IPS-NIHi11 (cell line): ENCODE measurements at places on chromosomes 3 and 15.
A peak's percentile ranks its signal among the peaks of the same experiment; 100 is the strongest.

DNA sequence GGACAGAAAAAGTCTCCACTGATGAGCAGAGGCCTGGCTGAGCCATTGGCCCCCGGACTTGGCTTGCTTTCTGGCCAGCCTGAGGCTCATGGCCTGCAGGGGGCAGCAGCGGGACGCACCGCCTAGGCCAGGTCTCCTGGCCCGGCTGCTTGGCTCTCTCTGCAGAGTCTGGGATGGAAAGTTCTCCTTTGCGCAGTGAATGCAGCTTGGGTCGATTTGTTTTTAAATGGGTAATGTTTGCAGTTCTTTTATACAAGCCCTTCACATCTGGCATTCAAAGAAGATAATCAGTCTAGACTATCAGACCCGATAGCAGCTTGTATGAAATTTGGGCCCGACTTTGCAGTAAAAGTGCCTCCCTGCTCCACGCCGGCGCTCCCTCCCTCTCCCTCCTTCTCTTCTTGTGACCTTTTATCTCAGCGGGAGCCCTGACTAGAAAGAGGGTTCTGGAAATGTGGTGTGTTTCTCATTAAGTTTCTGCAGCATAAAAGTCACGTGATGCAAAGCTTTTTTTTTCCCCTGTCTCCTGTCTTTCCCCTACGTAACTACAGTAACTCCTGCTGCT, 59.9 kb downstream of the ZNF621 start:
- peak; percentile 83 for DNase-seq

GRCh38 chr3:157919319-157919887, 186.8 kb downstream of the SHOX2 start:
- DNase-seq, result no peak

DNA sequence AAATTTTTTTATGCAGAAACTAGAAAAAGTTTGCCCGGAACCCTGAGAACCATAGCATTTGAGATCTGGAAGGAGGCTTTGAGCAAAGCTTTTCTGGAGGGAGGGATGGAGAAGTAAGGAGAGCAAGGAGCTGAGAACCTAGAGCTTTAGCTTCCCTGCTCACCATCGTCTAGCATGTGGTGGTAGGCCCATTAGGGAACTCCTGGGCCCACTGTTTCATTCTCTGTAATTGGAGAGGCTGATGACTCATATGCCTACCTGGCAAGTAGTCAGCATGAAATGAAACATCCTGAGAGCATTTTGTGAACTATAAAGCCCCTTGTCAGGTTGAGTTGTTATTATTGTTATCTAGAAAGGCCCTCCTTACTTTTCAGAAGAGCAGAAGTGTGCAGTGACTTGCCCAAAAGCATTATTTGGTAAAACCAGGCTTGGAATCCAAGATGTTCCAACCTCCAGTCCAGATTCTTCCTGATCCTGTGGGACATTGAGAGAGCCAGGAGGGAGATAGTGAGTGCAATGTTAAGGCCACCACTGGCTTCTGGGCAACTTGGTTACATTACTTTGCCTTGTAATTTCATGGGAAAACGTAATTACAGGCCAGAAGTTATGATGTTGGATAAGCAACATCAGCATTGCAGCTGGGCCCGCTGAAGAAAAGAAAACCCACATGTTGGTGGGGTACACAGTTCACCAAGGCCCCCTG, 104.5 kb upstream of the BFSP2 start:
- DNase-seq, result peak; percentile 38

GRCh38 chr3:11641316-11641682, 2.4 kb downstream of the VGLL4 start:
- DNase-seq, result no peak

- DNase-seq, result no peak
Observed at GRCh38 chr3:144643771-144644198, 672.2 kb downstream of the DIPK2A start.

- no peak for DNase-seq
Observed at GRCh38 chr3:189212681-189213080, 40.9 kb downstream of the TPRG1 start.

GRCh38 chr15:35327789-35328188, 218.2 kb downstream of the DPH6 start:
- no peak for DNase-seq

DNA sequence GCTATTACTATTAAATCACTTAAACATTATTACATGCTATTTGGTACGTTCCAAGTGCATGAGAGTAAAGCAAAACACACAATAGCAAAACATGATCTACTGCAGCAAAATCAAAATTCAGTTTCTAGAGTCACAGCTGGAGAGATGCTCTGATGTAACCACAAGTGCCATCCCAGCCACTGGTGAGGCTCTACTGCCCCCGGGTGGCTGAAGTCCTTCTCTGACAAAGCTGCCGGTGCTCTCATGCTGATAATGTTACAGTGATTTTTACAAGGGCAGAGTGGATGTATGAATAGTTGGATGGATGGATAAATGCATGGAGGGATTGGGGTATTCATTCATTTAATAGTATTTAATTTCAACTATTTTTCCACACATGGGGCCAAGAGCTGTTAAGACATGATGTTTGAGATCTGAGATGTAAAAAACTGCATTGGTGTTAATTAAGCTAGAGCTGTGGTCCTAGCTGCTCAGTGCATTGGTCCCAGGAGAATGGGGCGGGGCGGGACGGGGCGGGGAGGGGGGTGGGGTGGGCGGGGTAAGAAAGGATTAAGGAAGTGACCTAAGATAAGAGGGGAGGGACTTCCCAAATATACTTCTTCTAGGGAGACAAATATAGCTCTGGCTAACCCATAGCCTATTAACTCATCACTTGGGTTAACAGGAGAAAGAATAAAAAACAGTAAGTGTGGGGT, 5.3 kb upstream of the SPESP1 start:
- DNase-seq, result peak; percentile 90
